ENCODE measurements at places on chromosomes 3 and 15. TPM values are rescaled to one million over a fixed set of nuclear protein-coding genes. Genes with fewer than 3 reads are reported as not detected.

- DNase-seq = no peak
Measured at GRCh38 chr3:108894981-108895380, 58.7 kb downstream of the GUCA1C start.

DNA sequence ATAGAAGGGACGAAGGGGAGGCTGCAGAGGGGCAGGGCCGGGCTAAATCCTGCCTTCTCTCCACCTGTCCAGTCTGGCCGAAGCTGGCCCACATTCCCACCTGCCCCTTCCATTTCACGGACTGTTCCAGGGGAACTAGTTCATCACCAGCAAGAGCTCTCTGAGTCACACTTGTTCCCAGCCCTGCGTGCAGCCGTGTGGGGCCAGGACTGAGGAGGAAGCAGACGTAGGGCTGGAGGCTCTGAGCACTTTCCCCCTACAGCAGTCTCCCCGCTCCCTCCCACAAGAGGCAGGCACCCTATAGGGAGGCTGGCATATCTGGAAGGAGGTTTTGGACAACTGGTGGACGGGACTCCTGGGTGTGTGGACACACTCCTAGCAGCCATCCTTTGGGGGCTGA, 3.0 kb downstream of the ITIH4 start:
- no peak for DNase-seq

DNA sequence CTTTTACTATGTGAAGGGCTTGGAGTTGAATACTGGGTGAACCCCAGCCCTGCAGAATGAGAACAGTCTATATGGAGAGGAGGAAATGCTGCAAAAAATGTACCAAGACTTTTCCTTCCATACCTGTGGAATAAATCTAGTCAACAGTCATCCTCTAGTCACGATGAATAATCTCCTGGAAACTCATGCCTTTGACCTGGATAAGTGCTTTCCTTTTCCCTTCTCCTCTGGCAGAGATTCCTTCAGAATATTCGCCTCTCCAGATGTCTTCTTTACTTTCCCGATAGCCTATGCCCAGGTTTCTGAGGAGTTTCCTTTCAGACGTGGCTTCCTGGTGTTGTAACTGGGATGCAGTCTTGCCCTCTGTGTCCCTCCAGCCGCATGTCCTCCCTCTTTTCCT, 28.1 kb downstream of the CCNL1 start:
- DNase-seq = no peak

DNA sequence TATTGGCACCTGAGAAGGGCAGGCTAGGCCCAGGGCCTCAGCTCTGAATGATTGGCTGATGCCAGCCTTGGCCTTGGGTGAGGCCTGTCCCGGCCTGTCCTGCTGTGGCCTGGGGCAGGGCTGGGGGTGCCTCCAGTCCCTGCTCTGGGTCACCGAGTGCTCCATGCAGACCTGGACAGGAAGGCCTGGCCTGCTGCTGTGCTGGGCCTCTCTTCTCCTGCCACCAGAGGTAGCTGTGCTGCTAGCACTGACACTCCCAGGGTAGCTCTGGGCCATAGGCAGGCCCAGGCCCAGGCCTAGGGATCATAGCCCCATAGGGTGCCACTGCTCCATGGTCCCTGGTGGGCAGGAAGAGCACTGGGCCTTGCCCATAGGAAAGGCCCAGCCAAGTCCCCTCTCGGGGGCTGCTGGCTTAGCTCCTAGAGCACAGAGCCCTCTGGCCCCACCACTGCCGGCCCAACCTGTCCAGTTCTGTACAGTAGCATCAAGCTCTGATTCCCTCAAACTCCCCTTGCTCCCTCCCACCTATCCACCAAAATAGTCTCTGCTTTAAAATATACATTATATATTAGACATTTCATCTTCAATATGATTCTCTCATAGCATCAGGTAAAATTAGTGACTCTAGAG, 18.2 kb downstream of the ABTB1 start:
- DNase-seq = no peak

TGM5 gene
- 0.21 TPM for total RNA-seq

SPTSSB gene
- not detected for total RNA-seq

SAMD7 gene
- total RNA-seq = not detected

AMIGO3 gene
- not detected for total RNA-seq

EFCC1 gene
- 0.11 TPM for total RNA-seq
